ENCODE measurements at places on chromosomes 5 and 9. TPM values are rescaled to one million over a fixed set of nuclear protein-coding genes. Genes with fewer than 3 reads are reported as not detected.

The AJM1 gene
- total RNA-seq, result 4.0 TPM

The PPP2CA gene
- 269 TPM for total RNA-seq

The ATP6V0E1 gene
- 409 TPM for total RNA-seq

The SHISAL2B gene
- total RNA-seq, result not detected

The SETX gene
- total RNA-seq, result 21.5 TPM

The ANKRD34B gene
- total RNA-seq, result not detected

The F2RL1 gene
- 281 TPM for total RNA-seq

The TAL2 gene
- 0.32 TPM for total RNA-seq

The MARCHF11 gene
- total RNA-seq, result not detected

The PLAC8L1 gene
- total RNA-seq, result not detected

The SHLD3 gene
- 3.6 TPM for total RNA-seq

Measured in A549 treated with RU486 at 1 μM for 4 hours (cell line).